ENCODE measurements at places on chromosomes 2 and 18.

DNA sequence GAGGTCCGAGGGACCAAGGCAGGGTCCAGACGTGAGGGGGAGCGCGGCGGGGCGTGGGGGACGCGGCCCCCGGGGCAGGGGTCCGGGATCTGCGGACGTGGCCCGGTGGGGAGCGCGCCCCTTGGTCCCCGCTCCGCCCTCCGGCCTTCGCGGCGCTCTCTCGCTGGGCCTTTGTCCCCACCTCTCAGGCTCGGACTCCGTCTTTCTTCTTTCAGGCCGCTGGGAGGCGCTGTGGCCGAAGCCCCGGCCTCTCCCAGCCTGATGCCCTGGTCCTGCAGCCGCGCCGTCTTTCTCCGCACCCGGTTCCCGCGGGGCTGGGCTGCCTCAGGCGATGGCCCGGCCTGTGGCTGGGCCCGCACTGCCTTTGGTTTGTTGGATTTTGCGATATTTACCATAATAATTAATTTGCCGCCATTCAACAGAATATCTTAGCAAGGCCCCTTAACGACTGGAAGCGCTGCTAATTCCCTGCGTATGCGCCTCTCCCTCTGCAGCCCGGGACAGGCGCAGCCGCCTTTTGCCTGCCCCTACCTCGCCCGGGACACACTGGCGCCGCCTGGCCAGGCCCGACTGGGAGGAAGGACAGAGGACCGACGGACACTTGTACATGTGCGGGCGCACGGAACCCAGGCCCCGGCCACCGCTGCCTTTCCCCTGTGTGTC lies 10.8 kb downstream of the SIX3 start:
- no peak for DNase-seq

- no peak for DNase-seq
These were observed 26.9 kb upstream of the YWHAQ start for GRCh38 chr2:9657731-9658130.

- DNase-seq = no peak
These were observed 100.6 kb upstream of the APCDD1 start for GRCh38 chr18:10353791-10354190.

- DNase-seq = peak; percentile 42
These were observed 133.1 kb downstream of the NFATC1 start for GRCh38 chr18:79528846-79529245.

- no peak for DNase-seq
These were observed 69.5 kb downstream of the ZBTB7C start for GRCh38 chr18:48339692-48340091.

DNA sequence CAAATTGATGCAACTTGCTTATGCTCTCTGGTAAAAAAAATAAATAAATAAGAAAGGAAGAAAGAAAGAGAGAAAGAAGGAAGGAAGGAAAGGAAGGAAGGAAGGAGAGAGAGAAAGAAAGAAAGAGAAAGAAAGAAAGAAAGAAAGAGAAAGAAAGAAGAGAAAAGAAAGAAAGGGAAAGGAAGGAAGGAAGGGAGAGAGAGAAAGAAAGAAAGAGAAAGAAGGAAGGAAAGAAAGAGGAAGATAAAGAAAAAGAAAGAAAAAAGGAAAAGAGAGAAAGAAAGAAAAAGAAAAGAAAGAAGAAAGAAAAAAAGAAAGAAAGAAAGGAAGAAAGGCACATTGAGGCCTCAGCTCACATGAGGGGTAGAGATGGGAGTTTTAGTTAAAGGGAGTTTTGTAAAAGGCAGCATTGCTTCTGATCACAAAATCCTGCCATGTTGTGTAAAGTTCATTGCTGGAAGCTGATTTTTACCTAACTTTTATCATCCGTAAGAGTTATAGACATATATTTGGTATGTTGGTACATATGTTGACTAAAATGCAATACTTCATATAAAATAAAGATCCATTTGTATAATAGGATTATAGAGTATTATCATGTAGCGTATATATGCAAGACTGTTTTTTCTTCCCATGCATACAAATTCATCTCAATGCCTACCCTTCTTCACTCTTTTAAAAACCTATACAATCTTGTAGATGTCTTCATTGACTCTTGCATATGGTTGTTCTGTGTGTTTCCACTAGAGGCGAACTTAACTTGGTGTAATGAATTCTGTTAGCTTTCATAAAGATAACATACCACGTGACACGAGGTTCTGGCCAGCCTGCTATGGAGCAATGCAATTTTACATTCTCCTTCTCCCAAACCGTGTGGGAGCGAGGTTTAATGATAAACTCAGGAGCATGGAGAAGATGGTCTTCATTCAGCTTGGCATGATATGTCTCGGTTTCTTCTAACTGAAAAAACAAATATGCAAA lies 32.8 kb downstream of the MYOM1 start:
- no peak for DNase-seq

DNA sequence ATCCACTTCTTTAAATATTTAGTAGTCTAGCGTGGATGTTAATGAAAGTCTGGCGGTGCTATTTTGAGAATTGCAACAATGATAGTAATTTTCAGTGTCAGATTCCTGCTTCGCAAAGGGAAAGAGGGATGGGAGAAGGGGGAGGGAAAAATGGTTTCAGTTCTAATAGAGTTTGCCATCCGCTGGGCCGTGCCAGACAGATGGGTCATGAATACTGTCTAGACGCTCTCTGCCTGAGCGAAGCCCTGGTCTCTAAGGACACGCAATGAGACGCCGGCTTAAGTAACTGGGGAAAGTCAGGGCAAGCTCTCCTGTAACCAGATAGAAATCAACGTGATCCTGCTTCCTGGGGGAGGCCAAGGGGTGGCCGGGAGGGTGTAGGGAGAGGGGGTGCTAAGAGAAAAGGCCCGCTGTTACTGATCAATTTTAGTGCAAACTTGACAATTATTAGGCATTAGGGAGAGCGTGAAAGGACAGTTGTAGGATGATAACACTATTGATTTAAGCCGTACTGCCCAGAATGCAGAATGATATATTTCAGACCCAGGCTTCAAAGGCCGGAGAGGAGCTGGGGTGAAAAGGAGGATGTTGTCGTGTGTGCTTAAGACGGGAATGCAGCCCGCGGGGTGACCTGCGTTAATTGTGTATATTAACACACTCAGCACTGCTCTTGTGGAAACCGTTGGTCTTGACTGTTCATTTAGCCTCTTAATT lies 229.2 kb downstream of the LDLRAD4 start:
- DNase-seq = no peak

- no peak for DNase-seq
These were observed 1.0 kb upstream of the BMPR2 start for GRCh38 chr2:202375033-202375608.

DNA sequence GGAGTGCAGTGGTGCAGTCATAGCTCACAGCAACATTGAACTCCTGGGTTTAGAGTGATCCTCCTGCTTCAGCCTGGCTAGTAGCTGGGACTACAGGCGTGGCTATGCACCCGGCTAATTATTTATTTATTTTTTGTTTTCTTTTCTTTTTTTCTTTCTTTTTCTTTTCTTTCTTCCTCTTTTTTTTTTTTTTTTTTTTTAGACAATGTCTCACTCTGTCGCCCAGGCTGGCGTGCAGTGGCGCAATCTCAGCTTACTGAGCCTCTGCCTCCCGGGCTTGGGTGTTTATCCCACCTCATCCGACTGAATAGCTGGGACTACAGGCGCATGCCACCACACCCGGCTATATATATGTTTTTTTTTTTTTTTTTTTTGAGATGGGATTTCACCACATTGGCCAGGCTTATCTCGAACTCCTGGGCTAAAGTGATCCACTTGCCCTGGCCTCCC lies 1.4 kb upstream of the ANXA4 start:
- DNase-seq = no peak

DNA sequence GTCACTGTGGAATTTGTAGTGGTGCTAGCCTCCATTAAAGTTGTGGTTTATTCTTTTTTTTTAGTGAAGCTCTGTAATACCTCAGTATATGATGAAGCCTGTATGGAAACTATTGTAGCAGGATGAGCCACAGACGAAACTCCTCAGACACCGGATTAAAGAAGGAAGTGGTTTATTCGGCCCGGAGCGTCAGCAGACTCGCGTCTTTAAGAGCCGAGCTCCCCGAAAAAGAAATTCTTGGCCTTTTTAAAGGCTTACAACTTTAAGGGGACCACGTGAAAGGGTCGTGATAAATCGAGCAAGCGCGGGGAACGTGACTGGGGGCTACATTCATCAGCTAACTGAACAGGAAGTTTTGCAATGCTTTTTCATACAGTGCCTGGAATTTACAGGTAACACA lies 8.1 kb upstream of the CCL20 start:
- no peak for DNase-seq

- DNase-seq = no peak
These were observed 690.6 kb upstream of the SLC8A1 start for GRCh38 chr2:41142478-41142877.

DNA sequence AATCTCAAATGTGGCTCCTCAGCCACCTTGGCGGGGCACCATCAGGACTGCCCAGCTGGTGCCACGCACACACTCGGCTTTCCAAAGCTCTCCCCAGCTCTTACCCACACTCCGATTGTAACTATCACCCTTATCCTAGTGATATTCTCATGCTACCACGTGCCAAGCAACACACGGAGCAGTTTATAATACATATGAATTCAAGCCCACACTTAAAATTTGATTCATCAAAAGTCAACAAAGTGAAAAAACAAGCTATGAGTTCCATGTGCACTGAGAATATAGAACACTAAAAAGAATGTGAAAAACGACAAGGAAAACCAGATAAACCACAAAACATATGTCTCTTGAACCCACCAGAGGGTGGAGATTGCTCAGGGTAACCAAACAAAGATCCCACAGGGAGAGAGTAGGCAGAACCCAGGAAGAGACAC lies 31.6 kb downstream of the LONRF2 start:
- DNase-seq = no peak

DNA sequence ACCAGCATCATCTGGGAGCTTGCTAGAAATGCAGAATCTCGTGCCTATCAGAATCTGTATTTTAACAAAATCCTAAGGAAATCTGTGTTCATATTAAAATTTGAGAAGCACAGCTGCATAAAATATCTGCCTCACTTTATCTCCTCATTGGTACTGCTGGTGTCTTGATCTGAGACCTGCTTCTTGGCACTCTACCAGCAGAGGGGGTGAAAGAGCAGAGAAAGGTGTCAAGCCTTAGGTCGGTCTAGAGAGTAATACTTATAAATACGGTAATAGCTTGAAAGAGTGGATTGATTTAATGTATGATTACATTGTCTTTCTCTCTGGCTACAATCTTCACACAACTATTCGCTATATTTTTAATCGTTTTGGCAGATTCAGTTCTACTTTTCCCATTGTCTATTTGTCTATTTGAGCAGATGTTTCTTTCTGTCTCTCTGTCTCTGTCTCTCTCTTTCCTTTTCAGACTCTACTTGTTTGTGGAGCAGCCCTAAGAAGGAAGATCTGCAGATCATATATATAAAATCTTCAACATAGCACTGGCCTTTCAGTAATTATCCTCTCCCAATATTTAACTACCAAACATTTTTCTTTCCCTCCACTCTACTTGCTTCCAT lies 1.7 kb upstream of the GCG start:
- peak; percentile 12 for DNase-seq

DNA sequence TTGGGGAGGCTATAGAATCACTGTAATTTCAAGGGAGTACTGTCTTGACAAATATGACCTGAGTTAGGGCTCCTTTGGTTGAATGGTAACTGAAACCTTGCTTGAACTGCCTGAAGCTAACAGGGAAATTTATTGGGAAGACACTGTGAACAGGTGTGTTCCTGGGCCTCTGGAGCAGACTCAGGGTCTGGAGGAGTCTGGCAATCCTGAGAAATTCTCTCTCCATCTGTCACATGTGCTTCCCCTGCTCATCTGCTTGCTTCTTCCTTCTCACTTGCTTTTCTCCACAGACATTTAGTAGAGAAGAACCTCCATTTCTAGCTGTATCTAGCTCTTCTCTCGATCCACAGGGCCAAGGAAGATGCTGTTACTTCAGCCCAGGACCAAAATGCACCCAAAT lies 476.5 kb downstream of the LRP1B start:
- no peak for DNase-seq

DNA sequence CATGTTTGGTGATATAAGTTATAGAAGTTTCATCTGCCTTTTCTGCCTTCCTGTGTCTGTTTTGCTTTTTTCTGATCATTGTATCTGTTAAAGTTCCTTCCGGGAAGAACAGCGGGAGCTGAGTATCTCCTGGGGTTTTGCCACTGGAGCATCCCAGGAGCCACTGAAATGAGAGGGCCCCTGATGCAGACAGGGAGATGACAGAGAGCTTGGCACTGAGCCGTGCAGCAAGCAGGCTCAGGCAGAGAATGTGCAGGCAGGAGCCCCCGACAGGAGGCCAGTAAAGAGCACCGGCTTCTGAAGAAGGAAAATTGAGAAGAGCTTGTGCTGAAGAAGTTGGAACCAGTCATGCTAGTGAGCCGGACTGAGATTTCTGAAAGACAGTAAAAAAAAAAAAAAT lies 137.8 kb downstream of the TDRD15 start:
- no peak for DNase-seq

DNA sequence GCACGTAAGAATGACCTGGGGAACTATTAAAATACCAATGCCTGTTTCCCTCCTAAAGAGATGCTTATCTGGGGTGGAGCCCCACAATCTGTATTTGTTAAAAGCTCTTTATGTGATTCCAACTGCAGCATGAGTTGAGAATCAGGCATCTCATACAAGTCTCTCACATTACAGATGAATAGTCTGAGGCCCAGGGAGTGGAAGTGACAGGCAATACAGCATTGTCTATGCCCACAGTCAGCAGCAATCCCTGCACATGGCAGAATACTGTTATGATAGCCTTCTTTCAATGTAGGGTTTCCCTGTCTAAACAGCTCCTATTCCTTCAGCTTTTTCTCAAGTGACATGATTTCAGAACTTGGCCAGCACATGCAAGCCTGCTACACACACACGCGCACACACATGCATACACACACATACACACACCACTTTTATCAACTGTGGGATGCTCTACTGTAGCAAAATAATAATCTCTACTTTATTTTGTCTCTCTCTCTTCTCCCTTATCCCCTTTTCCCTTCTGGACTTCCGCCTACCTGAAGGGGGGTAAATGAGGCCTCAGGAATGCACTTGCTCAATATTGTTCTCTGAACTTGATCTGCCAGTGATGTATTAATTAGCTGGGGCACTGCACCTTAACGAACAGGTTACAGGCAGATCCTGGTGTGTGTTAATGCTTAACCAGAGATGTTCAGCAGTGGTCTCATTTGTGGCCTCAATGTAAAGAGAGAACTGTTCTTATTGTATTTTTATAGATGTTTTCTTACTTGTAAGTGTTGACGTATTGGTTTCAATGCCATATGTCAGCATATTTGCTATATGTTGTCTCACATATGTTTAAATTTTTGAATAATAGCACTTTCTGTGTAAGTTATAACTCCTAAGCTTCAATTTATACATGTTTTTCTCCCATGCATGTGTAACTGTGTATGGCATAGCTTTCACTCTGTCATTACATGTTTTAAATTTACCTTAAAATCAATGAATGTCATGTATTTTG lies 116.0 kb downstream of the SETBP1 start:
- DNase-seq = no peak
